ENCODE measurements at places on chromosomes 13 and 19.

DNA sequence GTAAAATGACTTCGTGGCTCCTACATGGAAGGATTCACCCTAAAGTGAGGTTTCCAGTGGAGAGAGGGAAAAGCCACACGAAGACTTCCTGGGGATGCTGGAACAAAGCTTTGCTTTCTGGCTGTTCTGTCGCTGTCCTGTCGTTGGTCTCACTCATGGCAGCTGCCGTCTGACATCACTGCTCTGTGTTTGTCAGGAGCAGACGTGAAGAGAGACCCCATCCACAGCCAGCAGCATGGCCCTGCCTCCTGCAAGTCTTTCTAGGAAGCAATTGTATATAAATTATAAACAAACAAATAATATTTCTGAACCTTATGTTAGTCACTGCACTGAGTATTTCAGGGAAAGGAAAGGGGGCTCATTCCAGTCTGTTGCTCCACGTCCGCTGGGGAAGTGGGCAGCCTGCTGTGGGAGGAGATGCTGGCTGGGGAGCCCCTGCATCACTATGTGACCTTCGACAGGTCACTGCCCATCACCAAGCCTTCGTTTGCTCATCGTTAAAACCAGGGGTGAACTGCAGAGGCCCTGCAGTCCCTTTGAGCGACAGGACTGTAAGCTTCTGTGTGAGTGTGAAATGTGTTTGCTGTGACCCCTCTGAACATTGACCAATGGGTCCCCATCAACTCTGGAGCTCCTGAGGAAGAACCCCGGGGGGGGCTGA lies 151.0 kb downstream of the DCT start:
- no peak for DNase-seq

DNA sequence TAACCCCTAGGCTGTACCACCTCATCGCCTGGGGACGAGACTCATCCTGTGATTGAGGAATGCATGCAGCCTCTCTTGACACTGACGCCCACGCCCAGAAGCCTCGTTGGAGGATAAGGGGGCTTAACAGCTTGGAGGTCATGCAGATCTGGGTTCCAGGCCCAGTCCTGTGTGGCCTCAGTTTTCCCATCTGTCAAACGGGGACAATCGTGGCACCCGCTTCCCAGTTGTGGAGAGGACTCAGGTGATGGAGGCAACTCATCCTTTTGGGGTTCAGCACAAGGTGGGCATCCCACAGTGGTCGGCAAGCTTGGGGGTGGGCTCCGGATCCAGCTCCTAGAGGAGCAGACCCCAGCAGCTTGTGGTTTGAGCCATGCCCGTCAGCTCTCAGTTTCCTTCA lies 1.4 kb upstream of the LGI4 start:
- no peak for DNase-seq

DNA sequence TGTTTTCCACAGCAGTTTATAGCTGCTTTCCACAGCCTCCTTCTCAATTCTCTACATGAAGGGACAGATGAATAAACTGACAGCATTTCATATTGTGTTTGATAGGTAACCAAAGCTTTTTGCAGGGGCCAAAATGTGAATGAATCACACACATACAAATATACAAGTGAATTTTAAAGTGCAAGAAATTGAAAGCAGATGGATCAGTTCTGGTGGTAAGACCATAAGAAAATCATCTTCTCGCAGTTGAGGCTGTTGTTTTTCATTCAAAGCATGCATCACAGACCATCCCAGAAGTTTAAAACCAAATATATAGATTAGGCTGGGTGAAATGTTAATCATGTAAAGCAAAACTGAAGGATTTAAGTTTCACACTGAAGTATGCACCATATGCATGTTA lies 1569.4 kb downstream of the PCDH9 start:
- DNase-seq = peak; percentile 4

- no peak for DNase-seq
Measured at GRCh38 chr19:41810301-41810700, 13.9 kb downstream of the CEACAM3 start.

DNA sequence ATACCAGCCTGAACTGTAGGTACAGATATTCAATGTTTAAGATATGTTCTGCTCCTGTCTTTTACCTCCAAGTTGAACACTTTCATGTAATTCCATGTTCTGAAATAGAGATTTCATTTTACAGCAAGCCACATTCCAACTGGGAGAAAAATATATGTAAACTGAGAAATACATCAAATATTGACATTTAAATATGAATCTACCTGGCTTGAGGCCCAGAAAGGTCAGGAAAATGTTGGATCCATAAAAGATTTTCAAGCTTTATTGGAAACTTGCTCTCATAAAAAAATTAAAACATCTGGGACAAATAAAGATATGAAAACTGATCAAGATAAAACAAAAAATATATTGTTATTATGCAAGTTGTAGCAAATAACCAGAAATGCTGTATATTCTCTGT lies 1078.7 kb upstream of the ATXN8OS start:
- no peak for DNase-seq

GRCh38 chr13:99289271-99289670 lies 17.9 kb downstream of the GPR183 start:
- no peak for DNase-seq

DNA sequence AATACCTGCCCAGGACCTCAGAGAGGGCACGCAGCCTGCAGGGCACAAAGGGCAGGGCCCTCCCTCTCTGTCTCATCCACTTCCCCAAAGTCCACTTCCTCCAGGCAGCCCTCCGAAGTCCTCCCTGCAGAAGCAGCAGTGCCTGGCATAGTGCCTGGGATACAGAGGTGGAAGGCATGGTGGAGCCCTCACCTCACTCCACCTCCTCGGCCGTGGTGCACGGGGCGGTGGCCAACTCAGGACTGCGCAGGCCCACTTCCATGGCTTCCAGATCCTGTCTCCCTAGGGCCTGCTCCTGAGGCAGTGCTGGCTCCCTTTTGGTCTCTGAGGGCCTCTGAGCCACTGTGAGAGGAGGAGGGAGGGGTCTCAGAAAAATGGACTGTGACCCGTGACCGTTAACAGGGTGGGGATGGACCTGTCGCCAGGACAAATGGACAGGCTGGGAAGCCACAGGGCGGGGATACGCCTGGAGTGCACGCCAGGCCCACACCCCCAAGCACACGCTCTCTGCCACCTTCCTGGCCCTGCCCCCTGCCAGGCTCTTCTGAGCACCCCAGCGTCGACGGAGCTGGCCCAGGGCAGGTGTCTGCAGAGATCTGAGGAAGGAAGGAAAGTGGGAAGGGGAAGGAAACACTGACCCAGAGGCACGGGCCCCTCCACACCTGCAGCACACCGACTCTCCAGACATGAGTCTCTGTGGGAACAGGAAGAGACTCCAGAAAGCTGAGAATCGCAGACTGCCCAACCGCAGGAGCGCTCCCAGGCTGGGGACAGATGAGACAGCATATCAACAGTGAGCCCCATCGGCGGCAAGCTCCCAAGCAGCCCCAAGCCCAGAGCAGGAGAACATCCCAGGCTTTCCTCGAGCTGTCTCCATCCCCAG lies 8.4 kb downstream of the REXO1 start:
- no peak for DNase-seq

DNA sequence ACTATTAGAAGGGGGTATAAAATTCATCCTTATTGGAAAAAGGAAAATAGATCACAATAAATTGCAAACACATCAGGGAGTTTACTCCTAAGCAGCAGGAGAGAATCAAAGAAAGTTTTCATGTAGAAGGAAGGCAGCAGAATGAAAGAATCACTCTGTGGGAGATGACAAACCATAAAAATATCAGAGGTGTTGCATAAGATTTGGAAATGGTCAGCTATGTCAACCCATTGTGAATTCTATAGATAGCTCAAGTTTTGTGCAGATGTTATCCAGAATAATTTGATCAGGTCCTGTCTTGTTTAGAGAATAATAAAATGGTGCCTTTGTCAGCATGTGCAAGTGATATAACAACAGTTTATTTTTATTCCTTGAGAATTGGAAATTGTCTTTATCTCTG lies 622.4 kb downstream of the DCT start:
- DNase-seq = no peak

DNA sequence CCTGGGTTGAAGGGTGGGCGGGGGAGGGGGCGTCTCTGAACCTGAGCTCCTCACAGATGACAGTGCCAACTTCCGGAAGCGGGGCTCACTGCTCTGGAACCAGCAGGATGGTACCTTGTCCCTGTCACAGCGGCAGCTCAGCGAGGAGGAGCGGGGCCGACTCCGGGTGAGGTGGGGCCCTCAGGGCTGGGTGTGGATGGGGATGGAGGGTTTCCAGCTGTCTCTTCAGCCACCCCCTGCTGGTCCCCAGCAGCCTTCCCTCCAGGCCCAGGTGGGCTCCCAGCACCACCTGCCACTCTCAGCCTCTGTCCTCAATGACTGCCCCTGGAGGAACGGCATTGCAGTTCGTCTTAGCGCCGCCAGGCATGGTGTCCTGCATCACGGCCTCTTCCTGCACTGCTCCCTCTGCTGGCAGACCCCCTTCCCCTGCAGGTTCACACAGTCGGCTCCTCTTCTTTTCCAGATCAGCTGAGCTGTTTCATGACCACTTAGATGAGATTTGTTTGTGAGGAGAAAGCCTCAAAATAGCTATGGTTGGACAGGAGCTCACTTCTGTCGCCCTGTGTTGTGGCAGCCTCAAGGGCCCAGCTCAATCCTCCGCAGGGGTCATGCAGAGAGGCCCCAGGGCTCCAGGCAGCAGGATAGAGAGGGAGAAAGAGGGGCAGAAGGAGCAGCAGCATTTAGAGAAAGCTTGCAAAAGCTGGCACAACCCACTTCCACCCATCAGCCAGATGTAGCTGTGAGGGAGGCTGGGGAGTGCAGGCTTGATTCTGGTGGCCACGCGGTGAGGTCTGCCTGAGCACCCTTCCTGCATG lies 2.5 kb upstream of the GARIN5A start:
- peak; percentile 32 for DNase-seq

All from astrocyte of the spinal cord (primary cell).